ELR (cell line): ENCODE measurements at places on chromosomes 6 and 20.

DNA sequence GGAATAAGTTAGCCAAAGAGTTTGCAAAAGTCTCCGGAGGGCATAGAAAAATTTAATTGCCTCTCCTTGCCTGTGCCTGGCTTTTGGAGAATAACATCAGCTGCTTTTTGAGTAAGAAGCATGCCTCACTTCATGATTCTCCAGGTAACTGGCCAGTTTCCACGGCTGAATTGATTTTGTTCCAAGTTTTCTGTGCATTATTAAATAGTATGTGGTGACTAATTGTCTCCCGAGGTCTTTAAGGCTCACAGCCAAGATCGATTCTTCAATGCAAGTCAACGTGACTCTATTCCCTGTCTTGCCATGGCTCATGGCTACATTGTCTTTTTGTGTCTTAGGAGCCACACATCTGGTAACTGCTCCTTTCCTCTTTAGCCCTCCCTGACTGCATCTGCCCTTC lies 54.2 kb downstream of the CNR1 start:
- DNase-seq, result no peak

- no peak for DNase-seq
Measured at GRCh38 chr20:37911261-37911660, 8.3 kb downstream of the VSTM2L start.

DNA sequence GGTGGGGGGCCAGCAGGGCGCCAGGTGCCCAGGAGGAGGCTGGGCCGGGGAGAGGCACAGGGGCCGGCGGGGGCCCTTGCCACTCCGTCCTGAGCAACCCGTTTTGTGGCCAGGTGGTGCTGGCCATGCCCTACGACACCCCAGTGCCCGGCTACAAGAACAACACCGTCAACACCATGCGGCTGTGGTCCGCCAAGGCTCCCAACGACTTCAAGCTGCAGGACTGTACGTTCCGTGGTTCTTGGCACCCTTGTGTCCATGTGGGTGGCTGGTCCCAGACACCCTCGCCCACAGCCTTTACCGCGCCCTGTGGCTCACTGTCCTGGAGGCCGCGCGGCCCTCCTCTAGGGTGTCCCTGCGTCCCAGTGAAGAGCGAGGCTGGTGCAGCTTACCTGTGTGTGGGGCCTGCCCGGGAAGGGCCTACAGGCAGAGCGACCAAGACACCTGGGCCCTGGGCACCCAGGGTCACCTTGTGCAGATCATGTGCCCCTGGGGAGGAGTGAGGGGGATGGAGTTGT lies 28.7 kb downstream of the PYGB start:
- DNase-seq, result no peak

GRCh38 chr20:13934992-13935894 lies 55.2 kb downstream of the SEL1L2 start:
- DNase-seq, result no peak

DNA sequence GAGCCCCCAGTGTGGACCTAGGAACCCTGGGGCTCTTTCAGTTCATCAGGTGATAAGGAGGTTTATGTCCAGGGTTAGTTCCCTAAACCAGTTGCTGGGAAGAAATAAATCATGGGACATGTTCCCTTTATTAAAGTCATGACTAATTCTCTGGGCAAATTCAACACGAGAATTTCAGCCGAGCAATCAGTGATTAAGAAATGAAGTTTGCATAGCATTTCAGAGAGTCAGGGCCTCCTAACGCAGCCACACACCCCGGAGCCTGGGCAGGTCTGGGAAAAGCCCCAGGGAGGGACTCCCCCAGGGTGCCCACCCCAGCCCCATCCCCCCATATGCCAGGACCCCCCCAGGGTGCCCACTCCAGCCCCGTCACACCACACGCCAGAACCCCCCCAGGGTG lies 20.1 kb downstream of the SLCO4A1 start:
- DNase-seq, result peak; percentile 84

DNA sequence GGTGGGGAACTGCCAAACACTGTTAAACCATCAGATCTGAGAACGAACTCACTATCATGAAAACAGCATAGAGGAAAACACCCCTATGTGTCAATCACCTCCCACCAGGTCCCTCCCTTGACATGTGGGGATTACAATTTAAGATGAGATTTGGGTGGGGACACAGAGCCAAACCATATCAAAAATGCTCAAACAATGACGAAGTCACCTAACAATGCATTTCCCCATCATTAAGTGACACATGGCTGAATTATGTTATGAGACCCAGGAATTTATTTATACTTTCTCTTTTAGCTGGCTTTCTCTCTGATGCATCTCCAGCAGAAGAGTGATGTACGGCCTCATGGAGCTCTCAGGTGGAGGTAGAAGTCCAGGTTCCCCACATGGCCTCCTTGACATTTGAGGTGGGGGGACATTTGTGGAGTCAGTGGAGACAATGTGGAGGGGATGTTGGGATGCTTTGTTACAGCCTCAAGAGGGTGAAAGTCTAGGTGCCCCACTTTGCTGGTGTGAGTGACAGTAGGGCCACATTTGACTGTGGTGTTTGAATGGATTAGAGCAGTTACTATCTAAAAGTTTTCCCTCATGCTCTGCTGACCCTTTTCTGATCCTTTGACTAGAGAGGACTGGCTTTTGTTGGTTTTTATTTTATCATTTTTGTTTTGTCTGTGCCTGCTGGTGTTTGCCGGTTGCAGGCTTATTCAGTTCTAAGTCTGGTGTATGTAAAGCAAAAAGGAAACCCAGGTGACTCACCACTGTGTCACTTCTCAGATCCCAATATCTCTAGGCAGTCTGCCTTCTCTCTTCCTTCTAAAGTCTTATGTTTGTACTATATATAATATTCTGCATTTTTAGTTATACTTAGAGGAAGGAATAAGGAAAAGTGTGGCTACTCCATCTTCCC lies 18.5 kb upstream of the DCBLD1 start:
- DNase-seq, result peak; percentile 91

- DNase-seq, result peak; percentile 6
Measured at GRCh38 chr6:108083349-108083748, 8.8 kb upstream of the OSTM1 start.
